Naive thymus-derived CD8-positive, alpha-beta T cell (primary cell): ENCODE measurements at places on chromosomes 5 and 9. TPM values are rescaled to one million over a fixed set of nuclear protein-coding genes. Genes with fewer than 3 reads are reported as not detected.

DNA sequence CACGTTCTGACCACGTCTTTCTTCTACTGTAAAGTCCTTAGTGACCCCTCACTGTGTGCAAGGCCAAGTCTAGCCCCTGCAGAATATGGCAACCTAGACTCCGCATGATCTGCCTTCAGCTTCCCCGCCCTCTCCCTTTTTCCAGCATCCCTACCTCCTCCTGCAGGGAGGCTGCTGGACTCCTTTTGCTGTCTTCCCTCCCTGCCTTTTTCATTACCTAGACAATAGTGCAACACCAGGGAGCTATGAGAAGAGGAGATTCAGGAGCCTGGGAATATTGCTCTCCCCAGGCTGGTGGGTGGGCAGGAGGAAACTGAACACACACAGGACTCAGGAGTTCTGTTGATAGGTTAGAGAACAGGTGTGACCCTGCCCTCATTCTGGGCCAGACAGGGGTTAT, 33.1 kb upstream of the LARP1 start:
- peak overlapping the region; percentile 41 for H3K27ac ChIP-seq
- DNase-seq: no peak
- H3K27me3 ChIP-seq: no peaks in the 10 kb centered on the region
- H3K4me3 ChIP-seq: no peak overlapping the region

- DNase-seq: no peak
- H3K4me1 ChIP-seq: peaks cover 4% of the 10 kb centered on the region
- H3K4me3 ChIP-seq: no peak overlapping the region
- no peaks in the 10 kb centered on the region for H3K36me3 ChIP-seq
- peaks cover 10% of the 10 kb centered on the region for H3K27me3 ChIP-seq
- H3K27ac ChIP-seq: no peak overlapping the region
Measured at GRCh38 chr9:117707561-117707960, 3.4 kb downstream of the TLR4 start.

Gene ADGRD2
- not detected for total RNA-seq

Gene SLC6A7
- total RNA-seq: not detected

Gene MGAT4B
- total RNA-seq: 170 TPM

Gene TAF11L5
- not detected for total RNA-seq

Gene ENG
- total RNA-seq: 9.4 TPM
